Endodermal cell (in vitro differentiated cells): ENCODE measurements at places on chromosomes 1 and 21. TPM values are rescaled to one million over a fixed set of nuclear protein-coding genes. Genes with fewer than 3 reads are reported as not detected.

DNA sequence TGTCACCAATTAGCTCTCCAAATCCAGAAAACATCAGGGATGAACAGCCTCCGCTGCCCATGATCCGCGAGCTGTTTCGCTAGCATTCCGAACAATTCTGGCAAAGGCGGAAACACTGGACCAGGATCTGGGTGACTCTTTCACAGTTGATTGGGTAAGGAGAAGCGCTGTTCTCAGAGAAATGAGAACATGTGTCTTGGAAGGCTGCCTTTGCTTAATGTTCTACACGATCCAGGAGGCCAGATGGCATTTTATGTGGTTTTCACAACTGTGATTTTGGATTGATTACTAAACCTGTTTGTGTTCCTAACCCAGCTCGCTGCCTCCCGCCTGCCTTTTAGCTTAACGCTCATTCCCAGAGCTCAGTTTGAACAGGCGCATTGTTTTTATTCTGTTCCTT, 144.0 kb downstream of the KIF26B start:
- H3K4me3 ChIP-seq: no peak overlapping the region
- no peak for DNase-seq
- no peaks in the 10 kb centered on the region for H3K27me3 ChIP-seq
- H3K4me1 ChIP-seq: no peaks in the 10 kb centered on the region

DNA sequence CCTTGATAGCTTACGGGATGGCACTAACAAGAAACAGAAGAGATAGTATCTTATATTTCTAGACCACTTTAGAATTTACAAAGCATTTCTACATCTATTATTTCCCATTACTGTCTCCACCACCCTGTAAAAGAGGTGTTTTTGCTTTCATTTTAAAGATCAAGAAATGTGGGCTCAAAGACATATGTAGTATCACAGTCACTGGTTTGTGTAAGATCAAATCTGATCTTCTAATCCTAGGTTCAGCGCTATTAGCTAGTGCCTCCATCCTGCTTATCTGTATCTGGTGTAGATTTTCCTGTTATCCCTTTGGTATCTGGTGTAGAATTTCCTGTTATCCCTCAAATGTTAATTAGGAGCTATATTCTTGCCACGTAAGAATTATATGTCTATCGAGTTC, 23.6 kb upstream of the ZRANB2 start:
- no peaks in the 10 kb centered on the region for H3K4me1 ChIP-seq
- H3K36me3 ChIP-seq: no peaks in the 10 kb centered on the region
- DNase-seq: no peak
- no peak overlapping the region for H3K27ac ChIP-seq
- no peak overlapping the region for H3K4me3 ChIP-seq

- H3K36me3 ChIP-seq: no peaks in the 10 kb centered on the region
- DNase-seq: no peak
- no peak overlapping the region for H3K4me3 ChIP-seq
- H3K27me3 ChIP-seq: no peaks in the 10 kb centered on the region
- no peak overlapping the region for H3K27ac ChIP-seq
Measured at GRCh38 chr1:82321794-82322193, 521.1 kb downstream of the ADGRL2 start.

DNA sequence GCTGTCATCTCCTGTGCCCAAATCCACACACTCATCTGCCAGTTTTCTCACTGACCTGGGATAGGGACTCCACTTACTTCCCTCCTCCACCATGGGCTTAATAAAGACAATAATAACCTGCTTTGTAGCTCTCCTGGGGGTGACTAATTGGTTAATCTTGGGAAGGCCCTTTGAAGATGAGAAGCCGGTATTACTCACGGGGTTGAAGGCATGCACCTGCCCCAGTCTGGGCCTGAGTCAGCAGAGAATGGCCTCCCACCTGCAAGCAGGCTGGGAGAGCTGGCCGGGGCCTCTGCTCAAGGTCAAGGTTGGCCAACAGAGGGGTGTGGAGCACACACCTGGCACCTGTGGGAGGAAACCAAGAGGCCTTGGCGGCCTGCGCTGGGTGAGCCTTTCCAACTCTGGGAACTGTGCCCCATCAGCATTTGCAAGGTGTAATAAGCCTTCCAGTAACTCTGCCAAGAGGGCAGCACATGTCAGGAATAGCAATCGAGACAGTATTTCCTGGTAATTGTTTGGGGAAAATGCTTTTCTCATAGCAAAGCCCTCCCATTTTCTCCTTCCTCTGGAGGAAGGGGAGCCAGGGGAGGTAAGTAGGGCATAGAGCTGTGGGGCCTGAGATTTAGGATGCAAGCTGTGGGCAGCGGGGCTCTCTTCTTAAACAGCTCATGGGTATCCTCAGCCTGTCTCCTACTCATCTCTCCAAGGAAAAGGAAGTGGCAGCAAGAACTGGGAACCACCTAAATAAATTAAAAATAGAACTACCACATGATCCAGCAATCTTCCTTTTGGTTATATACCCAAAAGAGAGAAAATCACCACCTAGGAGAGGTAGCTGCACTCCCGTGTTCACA, 49.0 kb downstream of the TOMM20 start:
- no peaks in the 10 kb centered on the region for H3K27me3 ChIP-seq
- H3K4me1 ChIP-seq: peaks cover 12% of the 10 kb centered on the region
- H3K36me3 ChIP-seq: no peaks in the 10 kb centered on the region
- peak; percentile 66 for DNase-seq

DNA sequence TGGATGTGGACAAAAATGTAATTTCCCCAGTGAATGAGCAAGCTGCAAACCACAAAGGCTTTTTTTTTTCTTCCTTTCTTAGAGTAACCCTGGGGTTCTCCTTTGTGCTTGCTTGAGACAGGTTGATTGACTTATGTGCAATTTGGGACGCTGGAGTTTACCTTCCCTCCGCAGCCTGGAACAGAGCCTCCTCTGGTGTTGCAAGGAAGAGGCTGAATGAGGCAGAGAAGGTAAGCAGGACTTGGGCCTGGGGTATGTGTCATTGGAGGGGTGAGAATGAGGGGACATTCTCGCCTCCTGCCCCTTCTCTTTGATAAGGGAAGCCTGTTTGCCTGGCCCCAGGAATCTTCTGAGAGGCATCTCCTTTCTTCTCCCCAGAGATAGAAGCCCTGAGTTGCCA, 49.8 kb downstream of the NFASC start:
- peak overlapping the region; percentile 41 for H3K27ac ChIP-seq
- H3K36me3 ChIP-seq: no peaks in the 10 kb centered on the region

The ARTN gene
- total RNA-seq: 3.6 to 4.4 TPM (median 3.9 TPM) in 3 replicates

The HES2 gene
- total RNA-seq: 0.07 TPM in 1 of 2 replicates, not detected in the other
